ENCODE measurements at places on chromosomes 7 and 10.

GRCh38 chr10:129319934-129320333 lies 147.1 kb upstream of the MGMT start:
- DNase-seq = no peak

- DNase-seq = no peak
These were observed 61.2 kb downstream of the SEMA3D start for GRCh38 chr7:85125651-85126131.

GRCh38 chr10:110067960-110068770 lies 60.4 kb downstream of the ADD3 start:
- no peak for DNase-seq

DNA sequence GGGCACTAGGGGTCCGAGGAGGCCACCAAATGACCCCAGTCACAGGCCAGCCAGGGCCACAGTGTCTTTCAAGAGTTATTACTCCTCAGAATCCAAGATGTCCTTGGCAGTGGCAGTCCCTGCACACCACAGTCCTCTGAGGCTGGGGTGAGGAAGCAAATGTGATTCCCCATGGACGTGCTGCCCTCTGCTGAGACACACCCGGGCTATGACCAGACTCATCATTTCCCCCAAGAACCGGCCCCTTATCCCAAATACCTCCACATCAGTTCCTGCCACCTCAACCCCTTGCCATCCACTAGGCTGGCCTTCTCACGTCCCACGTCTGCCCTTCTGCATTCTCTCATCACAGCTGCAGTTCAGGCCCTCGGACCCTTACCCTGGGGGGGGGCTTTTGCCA lies 5.0 kb downstream of the PRKAG2 start:
- no peak for DNase-seq

DNA sequence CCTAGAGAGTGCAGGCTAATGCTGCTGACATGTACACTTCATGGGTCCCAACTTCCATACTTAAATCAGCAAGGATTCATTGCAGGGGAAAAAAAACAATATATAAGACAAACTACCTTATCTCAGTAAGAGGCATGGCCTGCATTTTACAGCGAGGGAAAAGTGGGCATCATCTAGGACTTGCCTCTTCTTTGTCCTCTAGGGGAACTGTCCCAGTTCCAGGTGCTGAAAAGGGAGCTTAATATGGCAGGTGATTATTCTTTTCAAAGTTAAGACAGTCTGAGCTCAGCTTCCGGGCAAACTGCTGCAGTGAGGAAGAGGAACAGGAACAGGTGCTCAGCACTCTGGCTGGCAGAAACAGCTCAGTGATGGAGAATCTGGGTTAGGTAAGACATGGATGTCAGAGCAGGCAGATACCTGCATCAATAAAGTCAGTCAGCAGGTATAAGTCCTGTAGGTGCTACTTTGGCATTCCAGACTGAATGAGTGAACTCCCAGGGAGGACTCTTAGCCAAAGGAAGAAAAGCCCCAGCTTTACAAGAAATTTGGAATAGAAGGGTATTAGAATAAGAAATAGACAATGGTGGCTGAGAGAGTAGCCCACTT lies 147.2 kb downstream of the TMEM178B start:
- DNase-seq = no peak

GRCh38 chr10:122640921-122641320 lies 58.7 kb downstream of the C10orf120 start:
- no peak for DNase-seq

DNA sequence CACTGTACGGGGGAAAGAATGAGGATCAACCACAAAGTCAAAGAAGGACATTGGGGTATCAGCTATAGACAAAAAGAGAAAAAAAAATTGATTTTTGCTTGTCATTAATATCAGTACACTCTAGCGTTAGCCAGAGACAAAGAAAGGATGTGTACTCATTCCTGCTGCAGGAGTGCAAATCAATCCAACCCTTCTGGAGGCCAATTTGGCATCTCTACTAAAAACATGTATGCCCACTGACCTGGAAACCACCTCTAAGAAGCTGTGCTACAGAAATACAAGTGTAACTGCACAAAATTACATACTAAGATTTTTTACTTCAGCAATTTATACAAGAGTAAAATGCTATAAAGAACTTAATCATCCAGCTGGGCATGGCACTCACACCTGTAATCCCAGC lies 13.6 kb downstream of the NSMCE4A start:
- no peak for DNase-seq

DNA sequence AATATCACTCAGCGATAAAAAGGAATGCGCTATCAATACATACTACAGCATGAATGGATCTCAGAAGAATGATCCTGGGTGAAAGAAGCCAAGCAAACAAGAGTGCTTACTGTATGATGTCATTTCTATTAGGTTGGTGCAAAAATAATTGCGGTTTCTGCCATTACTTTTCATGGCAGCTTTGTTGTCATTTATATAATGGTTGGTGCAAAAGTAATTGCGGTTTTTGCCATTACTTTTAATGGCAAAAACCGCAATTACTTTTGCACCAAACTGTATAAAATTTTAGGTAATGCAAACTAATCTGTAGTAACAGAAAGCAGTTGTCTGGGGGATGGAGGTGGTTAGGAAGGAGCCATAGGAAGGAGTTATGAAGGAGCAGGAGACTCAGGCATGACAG lies 318.3 kb upstream of the ZMIZ1 start:
- no peak for DNase-seq
